ENCODE measurements at places on chromosomes 6 and 20.

GRCh38 chr6:85641522-85641896 is 1.2 kb downstream of the SYNCRIP start:
- no peak for DNase-seq

GRCh38 chr20:57800791-57801430 is 91.1 kb upstream of the PMEPA1 start:
- DNase-seq = no peak

GRCh38 chr20:45934046-45934585 is 367 bp upstream of the PCIF1 start:
- DNase-seq = peak; percentile 54

DNA sequence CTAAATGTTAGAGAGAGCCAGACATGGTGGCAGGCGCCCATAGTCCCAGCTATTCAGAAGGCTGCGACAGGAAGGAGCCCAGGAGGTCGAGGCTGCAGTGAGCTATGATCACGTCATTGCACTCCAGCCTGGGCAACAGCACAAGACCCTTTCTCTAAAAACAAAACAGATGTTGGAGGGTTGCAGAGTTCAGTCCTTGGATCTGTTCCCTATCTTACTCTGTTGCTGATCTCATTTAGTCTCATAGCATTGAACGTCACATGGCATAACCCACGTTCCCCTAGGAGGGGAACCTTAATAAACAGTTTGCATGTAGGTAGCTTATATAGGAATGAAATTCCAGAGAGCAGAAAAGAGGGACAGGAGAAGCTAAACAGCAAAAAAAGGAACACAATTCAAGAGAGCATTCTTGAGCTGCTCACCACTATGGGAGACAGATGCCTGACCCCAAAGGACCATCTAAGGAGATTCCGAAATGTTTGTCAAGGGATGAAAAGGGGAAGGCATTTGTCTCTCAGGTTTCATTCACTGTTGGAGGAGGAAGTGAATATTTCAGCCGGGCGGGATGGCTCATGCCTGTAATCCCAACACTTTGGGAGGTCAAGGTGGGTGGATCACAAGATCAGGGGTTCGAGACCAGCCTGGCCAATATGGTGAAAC is 54.6 kb upstream of the PIM1 start:
- peak; percentile 61 for DNase-seq

DNA sequence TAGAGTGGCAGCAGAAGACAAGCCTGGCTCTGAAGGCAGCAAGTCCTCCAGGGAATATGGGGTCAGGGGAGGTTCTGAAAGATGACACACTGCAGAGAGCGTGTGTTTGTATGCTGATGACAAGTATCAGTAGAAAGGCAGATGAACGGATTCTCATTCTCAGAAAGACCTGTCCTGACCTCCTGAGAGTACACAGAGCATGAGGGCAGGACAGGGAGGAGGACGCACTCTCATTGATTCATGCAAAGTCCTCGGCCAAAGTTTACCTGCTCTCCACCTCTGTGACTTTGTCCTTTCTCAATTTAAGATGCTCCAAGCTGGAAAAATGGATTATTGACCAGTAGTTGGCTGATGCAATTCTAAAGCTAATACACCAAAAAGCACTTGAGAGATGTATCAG is 156.7 kb downstream of the LPA start:
- no peak for DNase-seq

DNA sequence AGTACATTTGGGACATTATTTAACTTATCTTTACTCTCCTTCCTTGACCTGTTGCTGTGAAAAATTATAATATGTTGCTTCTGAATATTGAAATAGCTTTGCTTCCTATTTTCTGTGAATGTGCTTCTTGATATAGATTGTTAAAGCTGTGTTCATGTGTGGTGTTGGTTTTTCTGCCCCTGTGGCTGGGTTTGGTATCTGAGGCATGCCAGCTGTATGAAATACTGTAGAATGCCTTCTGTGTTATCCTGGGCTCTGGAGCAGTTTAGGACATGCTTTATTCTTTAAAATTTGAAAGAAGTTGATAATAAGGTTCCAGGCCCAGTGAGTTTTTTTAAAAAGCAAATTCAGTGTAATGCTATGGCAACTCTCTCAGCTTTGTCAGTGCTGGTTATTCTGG is 71.7 kb downstream of the HIVEP1 start:
- DNase-seq = no peak

DNA sequence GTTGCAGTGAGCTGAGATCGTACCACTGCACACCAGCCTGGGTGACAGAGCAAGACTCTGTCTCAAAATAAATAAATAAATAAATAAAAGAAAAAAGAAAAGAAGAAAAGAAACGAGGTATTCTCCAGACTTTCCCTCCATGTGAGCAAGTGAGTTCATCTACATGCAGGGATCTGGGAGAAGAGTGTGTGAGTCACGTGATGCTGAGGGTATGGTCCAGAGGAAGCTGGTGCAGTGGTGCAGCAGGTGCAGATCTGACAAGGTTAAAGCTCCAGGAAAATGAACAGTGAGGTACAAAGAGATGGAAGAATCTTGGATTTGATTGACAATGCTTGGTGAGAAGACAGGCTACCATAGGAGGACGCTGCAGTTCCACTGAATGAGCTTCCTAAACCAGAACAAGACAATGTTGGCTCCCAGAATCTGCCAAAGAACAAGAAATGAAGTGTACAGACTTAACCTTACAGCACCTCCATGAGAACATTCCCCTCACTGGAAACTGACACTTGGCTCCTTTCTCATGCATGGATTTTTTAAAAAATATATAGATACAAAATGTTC is 79.5 kb upstream of the BTBD3 start:
- no peak for DNase-seq

DNA sequence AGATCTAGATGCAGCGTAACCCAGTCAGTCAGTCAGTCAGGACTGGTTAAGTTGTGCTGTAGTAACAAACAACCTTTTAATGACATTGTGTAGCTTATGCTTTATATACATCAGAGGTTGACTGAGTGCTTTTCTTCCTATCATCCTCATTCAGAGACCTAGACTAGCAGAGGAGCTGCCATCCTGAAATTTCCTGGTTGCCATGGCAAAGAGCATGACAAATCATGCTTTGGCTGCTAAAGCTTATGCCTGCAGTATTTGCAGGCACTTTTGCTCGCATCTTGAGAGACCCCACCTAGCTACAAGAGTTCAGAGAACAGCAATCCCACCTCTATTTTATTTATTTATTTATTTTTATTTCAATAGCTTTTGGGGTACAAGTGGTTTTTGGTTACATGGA is 244.0 kb downstream of the BTBD3 start:
- no peak for DNase-seq

GRCh38 chr6:163191704-163192537 is 222.6 kb upstream of the QKI start:
- no peak for DNase-seq

DNA sequence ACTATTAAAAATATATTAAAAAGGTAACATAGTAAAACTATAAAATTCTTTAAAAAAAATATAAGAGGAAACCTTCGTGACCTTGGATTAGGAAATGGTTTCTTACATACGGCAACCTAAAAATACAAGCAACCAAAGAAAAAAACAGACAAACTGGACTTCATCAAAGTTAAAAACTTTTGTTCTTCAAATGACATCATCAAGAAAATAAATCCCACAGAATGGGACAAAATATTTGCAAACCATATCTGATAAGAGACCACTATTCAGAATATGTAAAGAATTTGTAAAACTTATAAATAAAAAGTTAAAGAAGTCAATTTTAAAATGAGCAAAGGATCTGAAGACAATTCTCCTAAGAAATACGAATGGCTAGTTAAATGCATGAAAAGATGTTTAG is 110.0 kb downstream of the ATG5 start:
- DNase-seq = no peak

GRCh38 chr20:63175038-63175895 is 40.7 kb downstream of the YTHDF1 start:
- no peak for DNase-seq

DNA sequence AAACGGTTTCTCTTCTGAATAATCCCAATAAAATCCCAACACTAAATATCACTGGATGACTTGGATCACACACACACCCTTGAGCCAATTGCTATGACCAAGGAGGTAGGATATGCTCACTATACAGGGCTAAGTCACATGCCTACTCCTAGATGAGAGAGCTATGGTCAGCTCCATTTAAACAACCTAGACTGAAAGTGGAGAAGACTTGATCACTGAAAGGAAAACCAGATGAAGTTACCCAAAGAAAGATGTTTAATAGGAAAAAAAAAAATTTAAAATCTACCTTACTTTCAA is 18.9 kb upstream of the COL19A1 start:
- no peak for DNase-seq

- no peak for DNase-seq
These were observed 80.7 kb upstream of the TRAF3IP2 start for GRCh38 chr6:111686249-111686931.

GRCh38 chr6:135905604-135906300 is 54.3 kb downstream of the PDE7B start:
- DNase-seq = peak; percentile 3

- DNase-seq = peak; percentile 34
These were observed 362.0 kb upstream of the CITED2 start for GRCh38 chr6:139736325-139736906.

GRCh38 chr6:16206595-16207037 is 31.8 kb upstream of the GMPR start:
- peak; percentile 77 for DNase-seq

- no peak for DNase-seq
These were observed 145.7 kb upstream of the MAN1A1 start for GRCh38 chr6:119495230-119495683.

DNA sequence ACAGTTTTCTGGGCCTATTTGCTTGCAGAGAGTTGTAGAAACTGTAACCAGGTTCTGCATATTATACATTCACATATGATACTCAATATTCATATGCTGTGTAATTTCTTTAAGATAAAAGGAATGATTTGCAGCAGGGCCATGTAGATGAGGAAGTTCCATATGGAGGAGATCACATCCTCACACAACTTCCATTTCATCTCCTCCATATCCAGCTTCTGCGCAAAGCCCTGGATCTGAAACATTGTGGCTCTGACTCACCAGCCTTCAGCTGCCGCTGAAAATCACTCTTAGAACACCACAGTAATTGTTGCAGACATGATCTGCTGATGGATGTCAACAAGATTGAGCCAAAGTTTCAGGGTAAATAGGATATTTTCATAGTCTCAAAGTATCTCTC is 57.7 kb downstream of the PXDC1 start:
- DNase-seq = no peak

DNA sequence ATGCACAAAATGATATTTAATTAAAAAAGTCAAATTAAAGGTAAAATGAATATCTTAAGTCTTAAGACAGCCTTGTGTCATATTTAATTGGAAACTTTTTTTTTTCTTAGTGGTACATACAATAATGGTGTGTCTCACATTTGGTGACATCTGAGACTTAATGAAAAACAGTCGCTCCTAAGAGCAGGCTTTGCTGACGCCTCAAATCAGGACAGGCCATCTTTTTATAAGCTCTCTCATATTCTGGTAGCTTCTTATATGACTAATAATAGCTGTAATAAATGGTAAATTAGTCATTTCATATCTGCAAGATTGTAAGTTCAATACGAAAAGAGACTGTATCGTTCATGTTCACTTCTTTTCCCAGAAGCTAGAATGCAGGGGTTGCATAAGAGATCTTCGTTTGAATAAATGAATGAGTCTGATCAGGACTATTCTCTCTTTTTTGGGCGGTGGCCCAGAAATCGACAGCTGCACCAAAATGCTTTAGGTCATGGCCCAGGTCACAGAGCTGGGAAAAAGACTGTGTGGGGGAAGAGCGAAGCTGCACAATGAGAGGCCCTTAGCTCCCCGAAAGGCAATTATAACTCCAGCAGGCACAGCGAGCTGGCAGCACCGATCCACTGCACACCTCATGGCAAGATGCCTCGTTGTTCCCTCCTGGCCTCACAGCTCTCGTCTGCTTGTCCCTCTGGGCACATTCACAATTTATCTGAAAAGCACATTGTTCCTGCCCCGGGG is 69.4 kb downstream of the NRN1 start:
- no peak for DNase-seq

GRCh38 chr6:90895299-90896074 is 308.6 kb upstream of the MAP3K7 start:
- no peak for DNase-seq

- DNase-seq = no peak
These were observed 156.6 kb downstream of the ZDHHC14 start for GRCh38 chr6:157537556-157537955.

GRCh38 chr20:25249198-25249931 is 1.5 kb downstream of the PYGB start:
- no peak for DNase-seq
